ENCODE measurements at places on chromosomes 1 and 21.
A peak's percentile ranks its signal among the peaks of the same experiment; 100 is the strongest.

- no peak for DNase-seq
These were observed 65.7 kb downstream of the NPHS2 start for GRCh38 chr1:179510038-179510437.

DNA sequence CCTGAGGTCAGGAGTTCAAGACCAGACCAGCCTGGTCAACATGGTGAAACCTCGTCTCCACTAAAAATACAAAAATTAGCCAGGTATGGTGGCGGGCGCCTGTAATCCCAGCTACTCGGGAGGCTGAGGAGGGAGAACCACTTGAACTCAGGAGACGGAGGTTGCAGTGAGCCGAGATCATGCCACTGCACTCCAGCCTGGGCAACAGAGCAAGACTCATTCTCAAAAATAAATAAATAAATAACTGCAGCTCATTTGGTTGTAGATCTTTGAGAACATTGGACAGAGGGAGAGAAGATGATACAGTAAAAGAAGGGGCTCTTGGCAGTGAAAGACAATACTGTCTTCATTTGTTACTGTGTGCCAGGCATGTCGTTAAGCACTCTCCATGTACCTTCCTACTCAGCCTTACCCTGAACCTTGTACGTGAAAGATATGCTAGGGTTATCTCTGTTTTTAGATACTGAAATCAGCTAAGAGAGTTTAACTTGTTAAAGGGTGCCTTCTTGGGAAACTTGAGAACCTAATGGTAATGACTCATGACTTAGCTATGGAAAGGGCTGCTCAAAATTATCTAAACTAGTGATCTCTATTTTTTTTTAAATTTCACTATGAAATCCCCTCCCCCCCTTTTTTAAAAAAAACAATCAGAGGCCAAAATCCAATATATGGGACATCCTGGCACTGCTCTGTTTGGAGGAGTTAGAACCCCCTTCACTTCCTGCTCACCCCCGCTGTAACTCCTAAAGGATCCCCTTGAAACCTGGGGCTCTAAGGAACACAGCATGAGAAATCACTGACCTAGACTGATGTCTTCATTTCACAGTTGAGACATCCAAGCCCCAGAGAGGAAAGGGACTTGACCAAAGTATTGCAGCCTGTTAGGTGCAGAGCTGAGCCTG is 6.8 kb upstream of the KPNA6 start:
- no peak for DNase-seq

GRCh38 chr1:77370161-77370560 is 88.3 kb downstream of the AK5 start:
- peak; percentile 38 for DNase-seq

DNA sequence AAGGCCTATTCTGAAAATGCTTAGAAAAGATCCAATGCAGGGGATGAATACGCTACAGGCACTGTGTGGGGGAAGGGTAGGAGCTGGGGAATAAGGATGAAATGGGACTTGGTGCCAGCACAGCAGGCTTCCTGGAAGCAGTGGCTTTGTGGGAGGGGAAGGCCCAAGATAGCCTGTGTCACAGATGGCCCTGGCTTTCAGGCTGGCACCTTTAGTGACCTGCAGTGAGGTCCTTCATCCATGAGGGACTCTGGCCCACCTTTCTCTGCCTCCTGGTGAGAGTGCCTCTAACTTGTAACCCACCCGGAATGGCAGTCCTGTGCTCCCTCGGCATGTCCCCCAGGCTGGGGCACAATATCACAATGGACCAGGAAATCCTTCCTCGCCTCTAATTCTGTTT is 919 bp downstream of the CHI3L1 start:
- DNase-seq = no peak

DNA sequence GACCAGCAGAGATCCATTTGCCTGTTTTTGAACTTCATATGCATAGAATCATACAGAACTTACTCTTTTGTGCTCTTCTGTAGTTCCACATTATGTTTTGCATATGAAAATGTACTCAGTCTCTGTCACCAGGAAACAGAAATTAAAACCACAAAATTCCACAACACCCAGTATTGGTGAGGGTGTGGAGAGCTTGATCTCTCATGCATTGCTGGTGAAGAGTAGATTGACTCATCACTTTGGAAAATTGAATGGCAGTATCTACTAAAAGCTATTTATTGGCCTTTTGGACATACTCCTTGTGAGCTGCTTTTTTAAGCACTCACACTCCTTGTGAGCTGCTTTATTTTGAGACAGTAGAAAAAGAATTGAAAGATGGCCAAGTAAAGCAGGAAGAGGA is 43.3 kb downstream of the VTCN1 start:
- DNase-seq = no peak

DNA sequence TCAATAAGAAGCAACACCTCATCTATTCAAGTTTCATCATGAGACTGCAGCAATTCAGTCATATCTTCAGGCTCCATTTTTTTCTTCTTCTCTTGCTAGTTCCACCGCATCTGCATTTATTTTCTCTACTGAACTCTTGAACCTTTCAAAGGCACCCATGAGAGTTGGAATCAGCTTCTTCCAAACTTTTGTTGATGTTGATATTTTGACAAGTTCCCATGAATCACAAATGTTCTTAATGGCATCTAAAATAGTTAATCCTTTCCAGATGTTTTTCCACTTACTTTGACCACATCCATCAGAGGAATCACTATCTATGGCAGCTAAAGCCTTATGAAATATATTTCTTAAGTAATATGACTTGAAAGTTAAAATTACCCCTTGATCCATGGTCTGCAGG is 434.3 kb downstream of the GPATCH2 start:
- DNase-seq = no peak

DNA sequence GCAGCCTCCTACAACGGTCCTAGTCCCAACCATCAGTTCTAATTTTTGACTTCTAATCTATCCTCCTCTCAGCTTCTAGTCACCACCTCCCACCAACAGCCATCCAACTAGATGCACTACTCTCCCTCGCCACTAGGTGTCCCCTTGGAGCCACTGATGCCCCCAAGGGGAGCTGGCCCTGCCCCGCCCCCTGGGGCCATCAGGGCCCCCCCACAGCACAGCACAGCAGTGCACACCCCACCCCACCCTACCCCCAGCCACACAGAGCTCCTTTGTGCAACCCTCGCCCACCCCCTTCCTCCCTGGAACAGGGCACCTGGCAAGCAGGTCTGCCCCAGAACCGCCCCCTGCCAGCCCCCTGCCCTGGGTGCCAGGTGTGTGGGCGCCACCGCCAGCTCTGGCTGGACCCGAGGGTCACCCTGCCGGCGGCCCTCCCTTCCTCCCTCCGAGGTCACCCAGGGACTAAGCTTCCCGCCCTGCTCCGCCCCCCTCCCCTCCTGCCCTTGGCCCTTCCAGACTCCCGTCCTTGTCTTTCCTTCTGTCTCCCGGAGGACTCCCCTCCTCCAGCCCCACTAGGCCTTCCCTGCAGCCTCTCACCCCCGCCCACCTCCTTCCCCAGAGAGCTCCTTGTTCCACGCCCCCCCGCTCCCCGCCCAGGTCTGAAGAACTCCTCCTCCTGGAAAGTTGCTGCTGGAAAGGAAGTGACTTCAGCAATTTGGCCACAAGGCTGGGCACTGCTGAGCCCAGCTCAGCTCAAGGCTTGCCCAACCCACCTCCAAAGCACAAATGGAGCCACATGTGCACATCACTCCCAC is 47.0 kb downstream of the AHDC1 start:
- DNase-seq = peak; percentile 67

DNA sequence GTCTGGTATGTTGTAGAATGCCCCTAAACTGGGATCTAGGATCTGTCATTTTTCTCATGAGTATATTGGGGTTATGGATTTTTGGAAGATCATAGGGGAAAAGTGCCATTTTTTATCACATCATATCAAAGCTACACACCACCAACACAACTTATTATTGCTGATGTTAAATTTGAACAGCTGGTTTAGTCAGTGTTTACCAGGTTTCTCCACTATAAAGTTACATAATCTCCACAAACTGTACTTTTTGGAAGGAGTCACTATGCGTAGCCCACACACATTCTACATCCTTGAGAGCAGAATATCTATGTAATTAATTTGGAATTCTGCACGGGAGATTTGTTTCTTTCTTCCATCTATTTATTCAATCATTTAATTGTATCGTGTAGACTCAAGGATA is 35.2 kb downstream of the RC3H1 start:
- no peak for DNase-seq

DNA sequence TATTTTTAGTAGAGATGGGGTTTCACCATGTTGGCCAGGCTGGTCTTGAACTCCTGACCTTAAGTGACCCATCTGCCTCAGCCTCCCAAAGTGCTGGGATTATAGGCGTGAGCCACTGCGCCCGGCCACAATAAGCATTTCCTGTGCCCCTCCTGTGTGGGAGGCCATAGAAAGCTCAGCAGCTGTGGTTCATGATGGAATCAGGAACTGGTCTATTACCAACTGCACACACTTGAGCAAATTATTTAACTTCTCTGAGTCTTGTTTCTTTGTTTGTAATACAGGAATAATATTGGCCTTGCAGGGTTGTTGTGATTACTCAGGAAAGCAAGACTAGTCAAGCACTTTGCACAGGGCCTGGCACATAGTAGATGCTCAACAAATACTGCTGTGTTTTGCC is 15.0 kb downstream of the RHBG start:
- DNase-seq = no peak

DNA sequence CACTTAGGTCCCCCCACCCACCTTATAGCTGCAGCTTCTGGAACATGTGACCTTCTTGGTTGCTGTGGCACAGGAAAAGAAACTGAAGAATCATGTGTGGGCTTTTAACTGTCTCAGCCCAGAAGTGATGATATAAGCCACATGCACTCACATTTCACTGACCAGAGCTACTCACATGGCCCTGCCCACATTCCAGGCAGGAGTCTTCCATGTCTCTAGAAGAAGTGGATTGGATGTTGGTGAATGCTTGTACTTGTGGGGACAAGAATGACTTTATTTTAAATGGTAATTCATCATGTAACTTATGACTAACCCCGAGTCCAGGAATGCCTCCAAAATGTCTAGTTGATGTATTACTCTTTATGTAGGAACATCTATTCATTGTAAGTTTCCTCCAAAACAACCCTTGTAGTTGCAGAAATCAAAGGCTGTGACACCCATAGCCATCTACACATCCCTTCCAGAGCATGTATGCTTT is 15.8 kb upstream of the CAMK1G start:
- DNase-seq = no peak

DNA sequence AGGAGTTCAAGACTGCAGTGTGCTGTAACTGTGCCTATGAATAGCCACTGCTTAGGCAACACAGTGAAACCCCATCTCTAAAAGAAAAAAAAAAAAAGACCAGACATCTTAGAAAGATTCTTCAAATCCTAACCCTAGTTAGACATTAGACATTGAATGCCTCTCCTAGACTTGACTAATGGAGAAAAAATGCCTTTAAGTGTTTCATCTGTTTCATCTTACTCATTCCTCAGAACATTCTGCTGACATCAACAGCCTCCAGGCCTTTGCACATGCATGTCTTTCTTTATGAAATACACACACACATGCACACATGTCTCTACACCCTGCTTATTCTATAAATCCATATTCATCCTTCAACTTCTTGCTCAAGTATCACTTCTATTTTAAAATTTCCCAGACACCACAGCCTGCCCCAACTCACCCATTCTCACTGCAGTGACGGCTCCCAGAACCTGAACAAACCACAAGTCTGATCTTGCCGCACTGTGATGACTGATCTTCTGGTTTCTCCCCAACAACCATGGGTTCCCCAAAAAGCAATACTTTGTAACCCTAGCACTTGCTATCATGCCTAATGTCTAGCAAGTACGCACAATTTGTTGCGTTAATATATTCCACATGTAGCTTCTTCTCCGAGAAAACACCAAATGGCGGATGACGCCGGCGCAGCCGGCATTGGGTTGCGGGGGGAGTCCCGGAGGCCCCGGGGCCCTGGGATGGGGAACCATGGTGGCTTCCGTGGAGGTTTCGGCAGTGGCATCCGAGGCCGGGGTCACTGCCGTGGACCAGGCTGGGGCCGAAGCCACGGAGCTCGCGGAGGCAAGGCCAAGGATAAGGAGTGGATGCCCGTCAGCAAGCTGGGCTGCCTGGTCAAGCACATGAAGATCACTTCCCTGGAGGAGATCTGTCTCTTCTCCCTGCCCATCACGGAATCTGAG is 37.4 kb downstream of the LRRC52 start:
- DNase-seq = no peak

- no peak for DNase-seq
These were observed 103.7 kb upstream of the PRMT6 start for GRCh38 chr1:106952776-106953175.

- no peak for DNase-seq
These were observed 50.1 kb downstream of the HUNK start for GRCh38 chr21:31922881-31923280.

GRCh38 chr1:108502624-108503023 is 52.5 kb downstream of the NBPF6 start:
- DNase-seq = no peak

DNA sequence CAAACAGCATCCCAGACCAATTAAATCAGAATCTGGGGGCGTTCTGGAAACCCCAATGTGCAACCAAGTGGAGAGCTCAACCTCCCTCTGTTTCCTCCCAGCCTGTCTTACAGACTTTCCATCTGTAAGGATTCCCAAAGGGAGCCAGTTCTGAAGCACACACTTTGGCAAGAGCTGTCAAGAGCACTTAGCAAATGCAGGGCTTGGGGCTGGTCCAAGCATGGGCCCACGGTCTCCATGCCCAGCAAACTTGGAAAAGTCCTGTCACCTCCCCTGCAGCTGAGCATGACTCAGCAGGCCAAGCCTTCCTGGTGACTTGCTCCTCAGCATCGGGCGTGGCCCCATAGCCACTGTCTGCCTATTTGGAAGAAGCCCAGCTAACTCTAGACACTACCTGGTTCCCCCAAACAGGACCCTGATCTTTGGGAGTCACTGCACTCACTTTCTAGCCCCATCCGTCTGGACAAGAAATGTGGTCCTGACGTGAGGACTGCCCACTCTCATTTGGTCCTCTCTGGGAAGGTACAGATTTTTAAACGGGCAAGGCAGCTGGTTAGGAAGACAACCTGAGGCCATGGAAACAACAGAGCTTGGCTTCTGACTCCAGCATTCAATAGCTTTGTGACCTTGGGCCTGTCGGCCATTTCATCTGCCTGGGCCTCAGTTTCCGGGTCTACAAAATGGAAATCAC is 16.9 kb downstream of the SLC2A1 start:
- no peak for DNase-seq
